Mucosa of gallbladder (tissue), 1 donor: ENCODE measurements at places on chromosomes 11 and 22. TPM values are rescaled to one million over a fixed set of nuclear protein-coding genes. Genes with fewer than 3 reads are reported as not detected.

DNA sequence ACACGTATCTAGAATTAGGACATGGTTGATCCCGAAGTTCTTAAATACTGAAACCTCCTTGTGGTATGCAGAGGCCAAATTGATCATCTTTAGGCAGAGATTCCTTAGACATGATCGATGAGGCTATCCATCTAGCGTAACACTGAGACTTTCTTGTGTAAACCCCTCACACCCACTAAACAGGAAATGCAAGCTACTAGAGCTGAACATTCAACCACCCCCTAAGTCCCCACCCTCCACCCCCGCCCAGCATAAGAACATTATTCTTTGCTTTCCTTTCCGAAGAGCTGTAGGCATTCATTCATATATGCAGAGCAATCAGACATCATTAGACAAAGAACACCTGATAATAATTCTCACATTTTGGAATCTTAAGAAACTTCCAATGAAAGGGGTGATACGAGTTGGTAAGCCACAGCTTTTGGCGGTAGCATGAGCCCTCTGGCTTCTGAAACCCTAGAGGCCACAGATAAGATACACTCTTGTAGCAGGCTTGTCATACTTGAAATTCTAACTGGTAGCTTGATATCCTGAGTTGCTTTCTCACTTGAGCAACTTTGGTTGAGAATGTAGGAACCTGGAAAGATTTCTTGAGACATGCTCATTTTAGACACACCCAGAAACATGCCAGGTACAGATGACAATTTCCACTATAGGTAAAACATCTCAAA is 42.2 kb downstream of the FLI1 start:
- DNase-seq, result no peak

Gene TREH
- total RNA-seq, result 23.0 TPM

- no peak for DNase-seq
Measured at GRCh38 chr22:45504373-45505341, 2.0 kb downstream of the FBLN1 start.

DNA sequence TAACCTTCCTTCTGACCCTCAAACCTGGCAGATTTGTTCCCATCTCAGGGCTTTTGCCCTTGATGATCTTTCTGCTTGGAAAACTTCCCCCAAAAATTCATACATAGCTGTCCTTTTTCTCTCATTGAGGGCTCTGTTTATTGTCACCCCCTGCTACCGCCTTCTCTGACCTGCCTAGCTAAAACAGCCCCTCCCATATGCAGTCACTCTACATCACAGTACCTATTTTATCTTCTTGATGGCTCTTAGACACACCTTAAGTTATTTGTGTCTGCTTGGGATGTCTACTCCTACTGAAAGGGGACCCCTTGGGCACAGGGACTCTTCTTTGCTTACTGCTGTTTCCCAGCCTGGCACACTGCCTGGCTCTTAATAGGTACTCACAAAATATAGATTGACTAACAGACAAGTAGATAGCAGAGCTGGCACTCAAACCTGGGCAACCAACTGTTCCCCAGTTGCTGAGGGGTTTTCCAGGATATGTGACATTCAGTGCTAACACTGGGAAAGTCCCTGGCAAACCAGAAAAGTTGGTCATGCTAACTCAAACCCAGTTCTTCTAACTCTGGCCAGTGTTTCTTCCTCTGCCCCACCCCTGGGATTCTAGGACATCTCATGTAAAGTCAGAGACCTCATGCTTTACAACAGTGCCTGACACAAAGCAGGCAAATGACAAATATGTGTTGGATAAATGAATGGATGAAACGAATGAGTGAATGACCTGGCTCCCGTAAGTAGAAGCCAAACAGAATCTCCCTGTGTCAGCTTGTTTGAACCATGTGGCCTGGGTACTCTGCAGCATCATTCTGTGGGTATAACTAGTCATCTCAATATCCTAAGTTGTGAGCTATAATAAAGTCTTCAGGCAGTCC is 19.8 kb upstream of the FJX1 start:
- no peak for DNase-seq

DNA sequence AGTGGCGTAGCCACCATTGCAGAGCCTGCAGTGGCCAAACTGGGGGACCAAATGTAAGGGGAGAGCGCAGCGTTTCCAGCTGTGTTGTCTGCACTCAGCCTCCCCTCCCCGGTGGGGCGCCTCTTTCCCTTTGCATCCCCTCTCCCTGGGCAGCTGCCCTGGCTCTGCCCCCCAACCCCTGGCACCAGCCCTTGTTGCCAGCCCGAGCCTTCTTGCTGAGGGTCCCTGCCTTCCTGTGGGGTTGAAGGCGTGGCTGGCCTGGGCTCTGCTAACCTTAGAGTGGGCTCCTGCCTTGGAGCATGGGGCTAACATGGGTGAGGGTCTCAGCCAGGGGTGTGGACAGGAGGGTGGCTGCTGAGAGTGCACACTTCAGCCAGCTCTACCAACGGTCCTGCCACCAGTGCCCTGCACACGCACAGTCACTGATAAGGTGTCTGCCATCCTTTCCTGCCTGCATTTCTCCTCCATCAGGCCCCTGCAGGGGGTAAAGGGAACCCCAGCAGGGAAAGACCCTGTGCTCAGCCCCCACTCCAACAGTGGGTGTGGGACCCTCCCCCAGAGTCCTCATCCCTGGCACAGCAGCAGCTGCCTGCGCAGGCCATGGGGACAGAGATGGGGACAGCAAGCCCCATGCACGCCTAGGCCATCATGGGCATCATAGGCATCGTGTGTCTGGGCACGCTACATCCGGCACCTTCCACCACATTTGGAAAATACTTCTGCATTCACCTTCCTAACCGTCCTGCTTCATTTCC is 43.5 kb downstream of the CERK start:
- DNase-seq, result no peak

Gene MAP6
- 13.3 TPM for total RNA-seq

GRCh38 chr11:20501971-20502370 is 97.4 kb upstream of the SLC6A5 start:
- no peak for DNase-seq

Gene IFITM10
- 13.9 TPM for total RNA-seq

Gene UBQLN3
- total RNA-seq, result 0.26 TPM

Gene MS4A2
- total RNA-seq, result 11.2 TPM

GRCh38 chr11:103968685-103969084 is 67.8 kb upstream of the DDI1 start:
- DNase-seq, result no peak

GRCh38 chr11:111532365-111532709 is 8.2 kb upstream of the LAYN start:
- no peak for DNase-seq

GRCh38 chr22:32905400-32905799 is 103.9 kb downstream of the TIMP3 start:
- DNase-seq, result no peak

Gene ARAP1
- 129 TPM for total RNA-seq

DNA sequence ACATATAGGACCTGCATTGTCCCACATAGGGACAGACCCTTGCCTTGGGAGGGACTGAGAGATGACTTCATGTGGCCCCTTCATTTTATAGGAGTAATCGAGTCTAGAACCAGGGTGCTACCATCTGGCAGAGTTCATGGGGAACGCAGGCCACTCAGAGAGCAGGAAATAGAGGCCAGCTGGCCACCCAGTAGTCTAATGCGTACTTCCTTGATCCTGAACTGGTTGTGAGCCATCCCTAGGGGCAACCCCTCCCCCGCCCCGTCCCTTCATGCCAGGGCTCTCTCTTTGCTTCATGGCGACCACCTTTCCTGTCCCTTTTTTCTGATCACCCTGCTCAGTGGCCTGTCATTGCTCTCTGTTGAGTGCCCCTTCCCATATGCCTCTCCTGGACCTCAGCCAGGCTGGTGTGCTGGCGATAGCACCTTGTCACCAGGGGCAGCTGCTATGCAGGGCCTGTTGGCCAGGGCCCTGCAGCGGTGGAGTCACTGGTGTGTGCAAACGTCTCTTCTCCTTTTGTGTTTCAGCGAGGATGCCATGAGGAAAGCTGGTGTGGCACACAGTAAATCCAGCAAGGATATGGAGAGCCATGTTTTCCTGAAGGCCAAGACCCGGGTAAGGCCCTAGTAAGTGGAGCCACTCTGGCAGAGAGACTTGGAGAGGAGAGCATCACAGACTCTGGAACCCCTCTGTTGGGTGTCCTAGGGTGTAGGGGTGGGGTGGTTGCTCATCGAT is 29.3 kb downstream of the MED15 start:
- DNase-seq, result no peak
